NCI-H345 (cell line): ENCODE measurements at places on chromosomes 1 and 21.

DNA sequence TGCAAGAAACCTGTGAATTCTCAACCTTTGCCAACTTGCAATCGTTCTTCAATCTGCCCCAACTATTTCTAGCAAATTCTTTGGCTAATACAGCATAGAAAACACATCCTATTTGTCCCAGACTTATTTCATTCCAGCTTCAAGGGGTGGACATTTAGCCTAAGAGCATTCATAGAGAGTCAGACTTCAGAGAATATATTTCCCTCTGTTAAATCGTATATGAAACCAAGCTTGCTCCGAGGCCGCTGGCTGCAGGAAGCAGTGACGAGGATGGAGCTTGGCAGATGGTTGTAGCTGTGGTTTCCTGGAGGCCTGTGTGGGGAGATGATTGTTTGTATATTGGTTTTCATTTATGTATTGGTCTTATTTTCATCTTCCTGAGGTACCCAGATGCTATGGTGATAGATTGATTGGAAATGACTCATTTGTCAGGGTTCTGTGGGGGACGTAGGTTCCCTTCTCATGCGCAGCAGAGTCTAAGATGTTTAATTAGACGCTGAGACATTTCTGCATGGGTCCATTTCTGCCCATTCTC lies 26.1 kb downstream of the MAN1C1 start:
- no peak for DNase-seq

GRCh38 chr1:40450495-40451237 lies 390 bp downstream of the ZFP69B start:
- DNase-seq = no peak

DNA sequence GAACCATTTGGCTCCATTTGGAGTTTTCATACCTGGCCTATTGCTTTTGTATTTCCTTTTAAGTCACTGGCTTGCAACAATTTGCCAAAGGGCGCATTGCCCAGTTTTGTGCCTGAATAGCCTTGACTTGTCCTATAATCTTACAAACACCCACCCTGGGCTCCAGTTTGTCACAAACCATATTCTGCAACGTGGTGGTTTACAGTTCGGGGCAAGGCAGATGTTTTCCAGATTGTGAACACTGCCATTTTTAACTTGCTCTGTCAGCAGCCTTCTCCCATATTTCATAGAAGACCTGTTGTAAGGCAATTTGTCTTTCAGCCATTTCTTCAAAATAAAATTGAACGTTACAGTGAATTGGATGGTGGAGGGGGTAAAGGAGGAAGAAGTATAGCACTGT lies 53.2 kb upstream of the UBE2U start:
- no peak for DNase-seq

DNA sequence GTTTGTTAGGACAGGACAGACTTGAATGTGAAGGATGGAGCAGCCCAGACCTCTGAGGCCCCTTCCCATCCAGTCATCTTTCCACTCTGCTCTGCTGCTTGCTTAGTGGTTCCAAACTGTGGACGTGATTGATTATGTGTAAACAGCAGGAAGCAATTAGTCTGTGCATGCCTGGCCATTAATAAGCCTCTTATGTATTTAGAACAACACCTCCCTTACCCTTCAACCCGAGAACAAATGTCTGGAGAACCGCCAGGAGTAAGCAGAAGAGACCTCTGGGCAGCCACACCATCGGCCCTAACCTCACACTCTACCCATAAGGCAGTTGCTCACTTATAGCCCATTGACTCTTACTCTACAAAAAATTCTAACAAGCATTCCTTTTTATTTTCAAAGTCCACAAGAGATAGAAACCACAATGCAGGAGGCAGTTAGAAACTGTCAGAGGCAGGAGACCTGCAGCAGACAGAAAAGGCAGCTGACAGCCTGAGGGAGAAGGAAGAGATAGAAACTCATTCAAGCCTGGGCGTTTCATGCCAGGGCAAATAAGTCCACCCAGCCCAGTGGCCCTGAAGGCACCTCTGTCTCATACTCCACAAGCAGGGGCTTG lies 5.8 kb upstream of the EPHA8 start:
- DNase-seq = peak; percentile 44
